Left ventricle myocardium superior (tissue), 1 donor: ENCODE measurements at places on chromosomes 1 and 21. TPM values are rescaled to one million over a fixed set of nuclear protein-coding genes. Genes with fewer than 3 reads are reported as not detected.
A peak's percentile ranks its signal among the peaks of the same experiment; 100 is the strongest.

Gene AMIGO1
- 18.4 TPM for total RNA-seq

Gene GORAB
- total RNA-seq: 10.0 TPM

Gene KCNK1
- total RNA-seq: 29.7 TPM

Gene FTCD
- total RNA-seq: 1.5 TPM

Gene TTC24
- not detected for total RNA-seq

Gene RAD54L
- 0.97 TPM for total RNA-seq

Gene RIMKLA
- 9.7 TPM for total RNA-seq

Gene LCE1C
- total RNA-seq: not detected

Gene FMO3
- total RNA-seq: 1.8 TPM

Gene L1TD1
- 0.05 TPM for total RNA-seq

Gene RIPPLY3
- total RNA-seq: not detected

- no peak for DNase-seq
Measured at GRCh38 chr1:14539953-14540563, 58.4 kb upstream of the KAZN start.

GRCh38 chr1:97433094-97433823, 487.6 kb downstream of the DPYD start:
- no peak for DNase-seq

DNA sequence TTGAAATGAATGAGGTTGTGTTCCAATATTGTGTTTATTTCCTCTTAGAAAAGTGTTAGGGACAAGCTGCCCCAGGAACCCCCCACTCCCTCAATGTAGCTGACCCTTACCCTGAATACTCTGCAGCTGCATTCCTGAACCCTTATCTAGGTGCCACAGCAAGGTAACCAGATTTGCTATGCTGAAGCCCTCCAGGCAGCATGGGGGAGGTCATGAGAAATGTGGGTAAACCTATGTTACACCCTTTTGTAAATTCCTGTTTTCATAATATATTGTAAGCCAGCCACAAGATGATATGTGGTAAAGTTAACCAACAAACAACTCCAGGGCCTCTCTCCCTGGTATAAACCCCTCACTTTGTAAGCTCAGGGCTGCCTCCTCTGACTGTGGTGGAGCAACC, 27.8 kb upstream of the CLDN8 start:
- no peak for DNase-seq

GRCh38 chr1:54339126-54339525, 67.1 kb downstream of the SSBP3 start:
- no peak for DNase-seq

GRCh38 chr1:117860896-117861610, 68.4 kb downstream of the GDAP2 start:
- no peak for DNase-seq

DNA sequence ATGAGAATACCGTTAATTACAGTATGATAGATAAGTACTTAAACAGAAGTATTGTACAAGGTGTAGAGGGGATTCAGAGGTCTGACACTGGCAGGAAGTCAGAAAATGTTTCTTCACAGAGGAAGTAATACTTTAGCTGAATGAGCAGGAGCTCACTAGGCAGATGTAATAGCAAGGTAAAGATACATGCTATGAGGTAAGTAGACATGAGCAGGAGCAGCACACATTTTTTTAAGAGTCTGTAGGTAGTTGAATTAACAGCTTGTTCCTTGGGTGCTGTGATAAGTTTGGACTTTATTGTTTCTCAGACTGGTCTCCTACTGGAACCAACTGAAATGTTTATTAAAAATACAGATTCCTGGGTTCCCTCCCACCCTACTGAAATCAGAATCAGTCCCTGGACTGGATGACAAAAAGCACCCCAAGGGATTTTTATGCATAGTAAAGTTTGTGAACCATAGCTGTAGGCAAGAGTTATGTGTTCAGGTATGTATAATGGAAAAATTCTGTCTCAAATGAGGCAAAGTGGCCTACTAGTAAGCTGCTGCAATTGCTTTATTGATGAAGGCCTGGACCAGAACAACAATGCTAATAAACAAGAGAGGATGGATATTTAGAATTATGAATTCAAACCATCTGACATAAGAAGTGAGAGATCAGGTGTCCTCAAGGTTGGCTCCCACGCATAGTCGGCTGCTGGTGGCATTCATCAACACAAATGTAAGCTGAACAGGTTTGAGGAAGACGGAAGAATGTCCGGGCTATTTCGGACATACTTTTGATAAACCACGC, 902 bp downstream of the AP4B1 start:
- no peak for DNase-seq

DNA sequence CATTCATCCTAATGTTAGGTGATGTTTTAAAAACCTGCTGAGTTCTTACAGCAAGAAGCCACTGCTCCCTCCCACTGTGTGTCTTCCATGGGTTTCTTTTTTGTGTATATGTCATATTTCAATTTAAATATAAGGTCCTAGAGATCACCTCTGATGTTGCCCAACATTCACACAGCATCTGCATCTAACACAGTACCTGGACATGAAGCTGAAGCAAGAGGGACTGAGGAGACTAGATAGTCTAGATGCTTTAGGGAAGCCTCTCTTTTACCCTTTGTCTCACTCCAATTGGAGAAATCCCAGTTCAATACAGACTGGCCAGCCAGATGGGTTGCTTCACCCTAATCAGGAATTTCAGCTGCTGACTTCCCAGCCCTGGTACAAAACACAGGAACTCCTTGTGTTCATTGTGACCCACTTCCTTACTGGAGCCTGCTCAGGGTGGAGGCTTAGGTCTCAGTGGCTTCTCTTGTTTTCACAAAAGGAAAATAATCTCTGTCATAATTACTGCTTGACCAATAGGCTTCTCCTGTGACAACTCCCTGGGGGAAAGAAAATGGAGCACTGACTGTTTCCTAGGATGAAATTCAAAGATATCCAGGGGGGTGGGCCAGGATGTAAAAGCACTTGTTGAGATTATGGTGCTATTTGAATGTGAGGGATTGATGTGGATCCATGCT, 17.3 kb downstream of the BTG2 start:
- DNase-seq: no peak

GRCh38 chr1:215672482-215672881, 105.4 kb downstream of the KCTD3 start:
- DNase-seq: no peak

DNA sequence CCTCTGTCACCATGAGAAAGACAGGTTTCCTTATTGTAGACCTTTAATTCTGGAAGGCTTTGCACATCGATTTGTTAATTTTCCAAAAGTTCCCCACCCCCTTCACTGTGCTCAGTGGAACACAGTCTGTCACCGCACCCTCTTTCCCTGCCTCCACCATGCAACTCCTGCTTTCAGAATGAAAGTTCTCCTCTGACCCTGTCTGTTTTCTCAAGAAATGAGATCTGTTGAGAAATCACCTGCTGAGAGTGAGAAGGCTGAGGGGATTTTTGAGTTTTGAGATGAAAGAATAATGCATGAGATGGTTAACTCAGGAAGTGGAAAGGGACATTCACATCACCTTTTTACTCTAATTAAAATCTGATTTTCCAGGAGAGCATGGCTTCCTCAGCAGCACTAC, 99.6 kb downstream of the CYYR1 start:
- no peak for DNase-seq

DNA sequence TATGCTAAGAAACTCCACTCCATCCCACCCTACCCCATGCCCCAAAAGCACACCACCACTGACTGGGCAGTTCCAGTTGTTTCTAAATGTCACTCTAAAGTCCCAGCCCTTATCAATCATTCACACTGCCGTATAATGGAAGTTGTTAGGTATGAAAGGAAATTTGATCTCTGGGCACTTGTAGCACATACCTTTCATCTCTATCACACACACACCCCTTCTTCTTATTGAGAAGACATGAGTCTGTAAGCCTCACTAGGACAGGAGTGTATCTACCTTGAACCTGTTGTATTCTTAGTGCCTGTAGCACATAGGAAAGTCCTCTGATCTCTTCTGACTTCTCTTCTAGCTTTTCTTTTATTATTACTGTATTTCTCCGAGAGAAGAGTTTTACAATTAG, 22.3 kb upstream of the DHX9 start:
- DNase-seq: no peak

- DNase-seq: no peak
Measured at GRCh38 chr1:119010201-119010600, 22.1 kb upstream of the TBX15 start.

DNA sequence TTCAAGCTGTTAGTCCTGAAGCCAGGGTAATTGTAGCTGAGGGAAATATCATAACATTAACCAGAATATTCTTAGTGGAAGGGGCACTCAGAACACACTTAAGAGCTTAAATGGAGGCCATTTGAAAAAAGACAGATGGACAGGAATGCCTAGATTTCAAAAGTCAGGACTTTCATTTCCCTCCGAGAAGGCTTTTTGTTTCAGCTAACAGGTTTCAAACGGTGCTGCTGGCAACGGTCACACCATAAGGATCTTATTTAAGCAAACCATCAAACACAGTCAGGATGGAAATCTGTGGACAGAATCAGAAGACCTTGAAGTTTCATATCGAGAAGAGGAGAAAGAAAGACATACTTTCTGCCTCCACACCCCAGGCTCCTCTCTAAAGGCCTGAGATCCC, 70.1 kb downstream of the SLC66A1 start:
- no peak for DNase-seq

- DNase-seq: no peak
Measured at GRCh38 chr1:68028566-68028965, 21.9 kb downstream of the DIRAS3 start.

DNA sequence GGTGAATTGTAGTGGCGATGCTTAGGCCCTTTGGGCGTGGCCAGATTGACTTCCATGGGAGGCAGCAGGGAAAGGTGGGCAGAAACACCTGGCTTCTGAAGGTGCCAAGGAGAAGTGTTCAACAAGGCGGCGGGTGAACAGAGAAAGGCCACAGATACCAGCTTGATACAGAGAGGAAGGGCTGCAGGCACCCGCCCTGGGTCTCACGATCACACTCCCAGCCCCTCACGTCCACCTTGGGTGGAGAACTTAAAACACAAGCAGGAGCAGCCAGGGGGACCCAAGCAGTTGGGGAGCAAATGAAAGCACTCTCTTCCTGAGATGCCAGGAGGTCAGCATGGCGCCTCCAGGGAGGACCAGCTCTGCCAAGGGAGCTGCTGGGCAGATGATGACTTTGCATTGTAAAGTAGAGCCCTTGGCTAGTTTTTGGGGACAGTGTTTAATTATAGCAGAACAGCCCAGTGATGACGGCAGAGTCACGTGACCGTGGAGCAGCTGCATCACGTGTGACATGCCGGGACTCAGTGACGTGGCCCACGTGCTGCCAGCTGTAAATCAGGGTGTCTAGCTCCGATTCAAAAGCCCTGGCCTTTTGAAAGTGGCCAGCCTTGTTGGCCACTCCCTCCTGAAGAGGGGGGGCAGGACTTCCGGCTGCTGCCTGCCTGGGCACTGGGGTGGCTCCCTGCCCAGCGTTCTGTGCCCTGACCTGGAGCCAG, 19.0 kb downstream of the SLC37A1 start:
- DNase-seq: peak; percentile 67

DNA sequence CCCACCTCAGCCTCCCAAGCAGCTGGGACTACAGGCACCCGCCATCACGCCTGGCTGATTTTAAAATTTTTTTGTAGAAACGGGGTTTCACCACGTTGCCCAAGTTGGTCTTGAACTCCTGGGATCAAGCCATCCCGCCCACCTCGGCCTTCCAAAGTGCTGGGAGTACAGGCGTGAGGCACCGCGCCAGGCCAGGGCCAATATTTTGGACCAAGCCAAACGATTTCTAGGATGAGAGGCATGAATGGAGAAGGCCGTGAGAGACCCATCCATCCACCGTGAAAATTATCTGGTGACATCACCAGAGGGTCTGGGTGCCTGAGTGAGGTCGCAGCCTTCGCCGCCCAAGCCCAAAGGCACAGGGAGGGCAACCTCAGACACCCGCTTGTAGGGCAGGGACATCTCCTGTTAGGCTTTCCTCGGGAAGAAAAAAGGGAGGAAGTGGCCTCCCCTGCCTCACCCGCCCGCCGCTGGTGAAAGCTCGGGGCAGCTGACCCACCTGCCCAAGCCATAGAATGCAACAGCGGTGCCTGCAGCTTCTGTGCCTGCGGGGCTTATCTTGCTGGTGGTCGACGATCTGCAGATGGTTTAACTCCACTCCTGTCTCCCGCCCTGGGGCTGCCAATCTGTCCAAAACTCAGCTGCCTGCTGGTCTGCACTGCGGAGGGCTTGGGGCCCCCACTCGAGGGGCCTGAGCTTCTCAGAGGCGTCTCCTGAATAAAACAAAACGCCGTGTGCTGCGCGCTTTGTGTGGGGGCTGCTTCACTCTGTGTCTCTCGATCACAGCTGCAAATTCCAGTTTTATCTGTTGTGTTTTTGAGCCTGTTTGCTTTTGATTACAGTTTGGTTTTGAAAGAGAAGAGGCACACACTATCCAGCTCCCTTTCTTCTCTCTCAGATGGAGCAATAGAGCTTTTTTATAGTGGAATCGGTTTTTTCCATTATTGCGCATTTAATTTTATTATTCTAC, 85.8 kb downstream of the MRPS6 start:
- DNase-seq: no peak

DNA sequence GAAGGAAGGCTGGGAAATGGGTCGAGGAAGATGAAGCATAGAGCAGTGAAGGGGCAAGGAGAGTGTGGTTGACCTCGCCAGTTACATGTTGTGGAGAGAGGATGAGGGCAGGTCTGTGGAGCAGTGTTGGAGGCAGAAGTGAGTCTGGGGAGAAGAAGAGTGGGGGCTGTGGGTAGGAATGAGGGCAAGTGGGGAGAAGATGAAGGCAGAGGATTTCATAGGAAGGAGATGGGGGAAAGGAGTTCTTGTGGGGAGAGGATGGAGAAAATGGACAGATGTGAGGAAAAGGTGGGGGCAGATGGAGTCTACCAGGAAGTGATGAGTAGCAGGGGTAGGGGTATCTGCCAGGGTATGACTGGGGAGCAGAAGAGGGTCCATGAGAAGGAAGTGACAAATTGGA, 3.6 kb downstream of the ARMH1 start:
- DNase-seq: no peak

- DNase-seq: no peak
Measured at GRCh38 chr1:31818206-31818605, 2.4 kb upstream of the SPOCD1 start.

GRCh38 chr1:30714536-30715090, 8.8 kb downstream of the MATN1 start:
- no peak for DNase-seq
